ENCODE measurements at places on chromosomes 6 and 20.

DNA sequence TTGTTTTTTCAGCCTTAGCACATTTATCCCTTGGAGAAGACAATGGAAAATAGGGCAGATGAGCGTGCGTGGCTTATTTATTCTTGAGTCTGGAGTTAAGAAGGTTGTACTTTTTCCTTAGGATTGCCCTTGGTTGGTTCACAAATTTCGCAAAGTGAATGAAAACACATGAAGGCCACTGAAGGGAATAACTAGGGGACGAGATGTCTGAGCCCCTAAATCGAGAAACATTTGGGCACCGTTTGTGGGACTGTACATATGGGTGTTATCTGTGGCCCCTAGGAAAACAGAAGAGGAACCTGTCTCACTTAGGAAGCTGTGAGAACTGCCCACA lies 19.4 kb upstream of the TRIM27 start:
- DNase-seq = no peak

- DNase-seq = no peak
Observed at GRCh38 chr6:90436403-90436802, 139.8 kb upstream of the BACH2 start.

- no peak for DNase-seq
Observed at GRCh38 chr6:164010441-164011103, 596.1 kb downstream of the QKI start.

GRCh38 chr20:47557218-47557617 lies 55.5 kb downstream of the NCOA3 start:
- no peak for DNase-seq

DNA sequence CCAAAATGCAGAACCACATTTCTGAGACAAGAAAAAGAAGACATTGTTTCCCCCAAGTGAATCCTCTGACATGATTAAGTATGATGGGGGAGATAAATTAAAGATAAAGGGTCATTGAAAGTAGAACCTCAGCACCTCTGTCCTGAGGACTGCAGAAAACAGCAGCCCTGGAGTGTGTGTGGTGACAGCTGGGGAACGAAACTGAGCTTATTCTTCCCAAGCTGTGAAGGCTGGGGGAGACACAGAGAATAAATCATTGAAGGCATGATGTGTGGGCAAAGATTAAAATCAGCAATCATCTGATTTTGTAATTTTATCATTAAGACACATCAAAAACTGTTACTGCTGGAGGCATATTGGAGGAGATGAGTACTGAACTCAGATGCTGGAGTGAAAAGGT lies 67.5 kb upstream of the GPR6 start:
- no peak for DNase-seq

GRCh38 chr6:146892613-146893401 lies 294.0 kb downstream of the ADGB start:
- DNase-seq = no peak

- DNase-seq = no peak
Observed at GRCh38 chr20:42281801-42282200, 663.6 kb upstream of the CHD6 start.

DNA sequence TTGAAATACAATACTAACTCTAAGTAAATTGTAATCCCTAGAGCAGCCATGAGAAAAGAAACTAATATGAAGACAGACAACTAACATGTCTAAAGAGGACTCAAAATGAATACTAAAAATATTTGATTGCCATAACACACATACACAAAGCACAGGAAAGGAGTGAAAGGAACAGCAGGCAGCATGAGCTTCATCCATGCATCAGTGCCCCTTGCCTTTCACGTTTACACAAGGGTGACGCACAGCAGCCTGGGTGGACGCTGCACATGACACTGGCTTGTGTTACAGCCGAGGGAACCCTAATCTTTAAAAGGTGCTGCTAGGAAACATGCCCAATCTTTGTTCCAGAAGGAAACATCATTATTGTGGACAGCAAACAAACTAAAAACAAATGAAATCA lies 123.5 kb downstream of the MAN1A1 start:
- no peak for DNase-seq

DNA sequence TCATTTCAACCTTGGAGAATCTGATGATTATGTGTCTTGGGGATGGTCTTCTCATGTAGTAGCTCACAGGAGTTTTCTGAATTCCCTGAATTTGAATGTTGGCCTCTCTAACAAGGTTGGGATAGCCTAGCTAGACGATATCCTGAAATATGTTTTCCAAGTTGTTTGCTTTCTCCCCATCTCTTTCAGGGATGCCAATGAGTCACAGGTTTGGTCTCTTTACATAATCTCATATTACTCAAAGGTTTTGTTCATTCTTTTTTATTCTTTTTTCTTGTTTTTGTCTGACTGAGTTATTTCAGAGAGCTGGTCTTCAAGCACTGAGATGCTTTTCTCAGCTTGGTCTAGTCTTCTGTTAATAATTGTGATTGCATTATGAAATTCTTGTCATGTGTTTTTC lies 42.7 kb upstream of the COL9A1 start:
- DNase-seq = no peak

DNA sequence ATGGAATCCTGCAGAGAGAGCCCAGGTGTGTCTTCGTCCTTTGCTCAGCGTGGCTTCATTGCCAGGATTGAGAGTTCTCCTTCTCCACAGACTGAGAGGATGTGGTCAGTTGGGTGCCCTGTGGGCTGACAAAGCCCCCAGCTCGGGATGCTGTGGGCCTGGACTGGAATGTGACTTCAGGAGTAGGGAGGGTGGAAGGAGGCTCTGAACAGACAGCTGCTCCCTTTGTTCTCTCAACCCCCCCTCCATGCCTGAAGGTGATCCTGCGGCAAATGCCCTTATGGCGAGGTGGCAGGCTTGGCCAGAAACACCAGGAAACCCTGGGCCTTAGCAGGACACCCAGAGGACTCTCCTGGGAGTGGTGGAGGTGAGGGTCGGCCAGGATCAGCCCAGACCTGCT lies 1.8 kb upstream of the CST5 start:
- DNase-seq = no peak

DNA sequence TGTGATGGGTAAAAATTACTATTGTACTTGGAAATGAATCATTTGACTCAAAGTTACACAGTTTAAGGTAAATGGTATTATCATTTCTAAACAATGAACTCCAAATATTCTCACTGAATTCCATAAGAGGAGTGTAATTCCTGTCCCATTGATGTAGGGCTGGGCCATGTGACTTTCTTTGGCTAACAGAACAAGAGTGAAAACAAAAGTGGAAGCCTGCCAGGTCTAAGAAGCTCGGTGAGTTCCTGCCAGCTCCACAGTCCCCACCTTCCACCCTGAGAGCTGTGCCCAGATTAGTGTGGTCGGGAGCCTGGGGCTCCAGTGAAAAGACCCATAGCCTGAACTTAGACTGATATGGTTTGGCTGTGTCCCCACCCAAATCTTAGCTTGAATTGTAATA lies 24.6 kb downstream of the TBXT start:
- no peak for DNase-seq

DNA sequence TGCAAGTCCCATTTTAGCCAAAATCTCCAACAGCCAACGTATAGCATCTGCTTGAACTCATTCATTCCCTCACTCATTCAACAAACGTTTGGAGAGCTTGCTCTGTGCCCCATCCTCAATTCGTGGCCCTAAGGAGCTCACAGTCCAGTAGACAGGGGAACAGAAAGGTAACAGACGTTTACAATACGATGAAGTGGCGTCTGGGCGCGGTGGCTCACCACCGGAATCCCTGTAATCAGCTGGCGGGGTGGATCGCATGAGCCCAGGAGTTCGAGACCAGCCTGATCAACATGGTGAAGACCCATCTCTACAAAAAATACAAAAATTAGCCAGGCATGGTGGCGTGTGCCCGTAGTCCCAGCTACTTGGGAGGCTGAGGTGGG lies 790 bp upstream of the E2F1 start:
- no peak for DNase-seq

- DNase-seq = no peak
Observed at GRCh38 chr20:49819702-49820101, 7.1 kb downstream of the SLC9A8 start.

DNA sequence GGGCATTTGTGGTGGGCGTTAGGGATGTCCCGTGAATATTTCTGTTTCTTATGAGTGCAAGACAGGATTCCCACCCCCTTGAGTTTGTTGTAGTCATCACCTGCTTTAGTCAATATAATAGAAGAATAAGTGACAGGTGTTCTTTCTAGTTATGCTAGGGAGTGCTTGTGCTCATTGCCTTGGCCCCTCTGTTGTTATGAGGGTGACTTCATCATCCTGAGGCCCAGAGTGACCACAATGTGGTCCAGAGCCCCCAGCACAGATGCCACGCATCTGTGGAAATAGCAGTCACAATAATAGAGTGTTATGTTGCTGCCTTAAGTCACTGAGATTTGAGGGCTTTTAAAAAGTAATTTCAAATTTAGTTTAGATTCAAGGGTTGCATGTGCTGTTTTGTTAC lies 42.4 kb downstream of the GGTLC1 start:
- no peak for DNase-seq

DNA sequence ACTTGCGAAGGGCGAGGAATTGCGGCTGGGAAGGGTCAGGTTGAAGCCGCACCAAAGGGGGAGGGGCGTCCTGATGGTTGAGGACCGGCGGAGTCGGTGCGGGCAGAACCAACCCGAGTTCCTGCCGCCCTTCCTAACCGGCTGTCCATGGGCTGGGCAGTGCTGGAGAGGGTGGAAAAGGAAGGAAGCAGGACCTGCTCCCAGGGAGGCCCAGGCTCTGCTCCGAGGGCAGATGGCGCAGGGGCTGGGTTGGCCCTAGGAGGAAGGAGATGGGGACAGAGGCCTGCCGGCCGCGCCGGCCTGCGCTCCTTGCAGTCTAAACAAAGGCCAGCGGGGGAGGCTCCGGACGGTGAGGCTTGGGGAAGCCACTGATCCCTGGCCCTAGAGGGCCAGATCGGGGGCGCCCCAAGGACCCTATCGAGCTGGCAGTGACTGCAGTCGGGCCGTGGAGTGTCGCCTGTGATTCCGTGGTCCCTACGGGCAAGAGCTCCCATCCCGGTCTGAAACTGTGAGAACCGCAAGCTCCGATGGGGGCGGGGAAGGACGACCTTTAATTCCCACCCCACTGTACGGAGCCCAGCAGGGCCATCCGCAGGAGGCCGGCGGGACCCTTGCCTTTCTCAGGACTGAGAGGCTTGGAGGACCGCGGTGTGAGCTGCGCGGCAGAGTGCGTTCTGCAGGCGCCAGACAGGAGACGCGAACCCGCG lies 39.4 kb downstream of the YTHDF1 start:
- DNase-seq = no peak

DNA sequence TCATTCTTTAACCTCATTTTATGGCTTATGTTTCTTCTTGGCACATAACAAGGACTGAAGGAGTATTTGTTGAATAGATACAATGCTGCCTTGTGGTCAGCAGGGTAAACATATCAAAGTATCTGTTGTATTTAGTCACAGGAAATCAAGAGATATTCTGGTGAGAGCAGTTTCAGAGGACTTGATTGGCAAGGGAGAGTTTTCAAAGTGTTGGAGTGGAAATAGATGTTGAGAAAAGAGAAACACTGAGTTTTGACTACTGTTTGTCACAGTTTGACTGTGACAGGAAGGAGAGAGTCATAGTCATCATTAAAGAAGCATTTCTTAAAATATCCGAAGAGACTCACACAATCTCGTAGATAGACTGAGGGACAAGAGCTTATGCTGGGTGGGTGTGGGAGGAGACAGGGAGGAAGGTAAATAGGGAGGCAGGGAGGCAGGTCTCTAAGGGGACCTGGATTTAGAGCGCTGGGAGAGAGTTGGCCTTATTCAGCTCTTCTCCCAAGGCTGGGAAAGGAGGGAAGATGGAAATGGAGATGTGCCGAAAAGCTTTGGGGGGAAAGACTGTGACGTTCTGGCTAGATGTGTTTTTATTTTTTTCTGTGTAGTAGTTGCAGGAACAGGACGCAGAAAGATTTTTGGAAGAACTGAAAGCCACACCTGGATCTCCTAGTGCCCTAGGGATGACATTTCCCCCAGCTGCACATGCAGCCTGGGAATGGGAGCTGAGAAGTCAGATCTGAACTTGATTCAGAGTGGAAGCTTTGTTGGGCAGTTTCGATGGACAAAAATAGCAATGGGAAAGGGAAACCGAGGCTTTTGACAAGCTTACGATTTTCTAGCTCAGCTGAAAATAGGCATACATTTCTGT lies 65.0 kb upstream of the IFNGR1 start:
- DNase-seq = no peak

- DNase-seq = no peak
Observed at GRCh38 chr6:87146363-87146762, 9.0 kb upstream of the ZNF292 start.

- no peak for DNase-seq
Observed at GRCh38 chr6:3744211-3744900, 7.2 kb downstream of the PXDC1 start.

- no peak for DNase-seq
Observed at GRCh38 chr6:21189759-21190158, 403.8 kb upstream of the SOX4 start.

DNA sequence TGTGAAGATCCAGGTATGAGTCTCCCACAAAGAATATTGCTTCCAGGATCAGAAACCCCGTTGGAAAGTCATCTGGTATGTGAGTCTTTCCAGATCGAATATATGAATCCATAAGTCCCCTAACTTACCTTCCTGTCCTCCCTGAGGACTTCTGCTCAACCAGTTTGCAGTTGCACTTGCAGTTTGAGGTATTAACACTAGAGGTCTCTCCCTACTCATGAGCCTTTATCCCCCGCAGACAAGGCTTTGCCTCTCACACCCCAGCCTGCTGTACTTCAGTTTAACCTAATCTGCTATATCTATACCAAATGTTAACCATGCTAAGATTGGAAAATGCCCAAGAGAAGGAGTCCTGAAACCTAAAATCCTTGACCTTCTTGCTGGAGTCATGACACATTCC lies 135.3 kb upstream of the DEFB112 start:
- DNase-seq = peak; percentile 47

- no peak for DNase-seq
Observed at GRCh38 chr6:11013721-11014070, 30.4 kb downstream of the ELOVL2 start.

DNA sequence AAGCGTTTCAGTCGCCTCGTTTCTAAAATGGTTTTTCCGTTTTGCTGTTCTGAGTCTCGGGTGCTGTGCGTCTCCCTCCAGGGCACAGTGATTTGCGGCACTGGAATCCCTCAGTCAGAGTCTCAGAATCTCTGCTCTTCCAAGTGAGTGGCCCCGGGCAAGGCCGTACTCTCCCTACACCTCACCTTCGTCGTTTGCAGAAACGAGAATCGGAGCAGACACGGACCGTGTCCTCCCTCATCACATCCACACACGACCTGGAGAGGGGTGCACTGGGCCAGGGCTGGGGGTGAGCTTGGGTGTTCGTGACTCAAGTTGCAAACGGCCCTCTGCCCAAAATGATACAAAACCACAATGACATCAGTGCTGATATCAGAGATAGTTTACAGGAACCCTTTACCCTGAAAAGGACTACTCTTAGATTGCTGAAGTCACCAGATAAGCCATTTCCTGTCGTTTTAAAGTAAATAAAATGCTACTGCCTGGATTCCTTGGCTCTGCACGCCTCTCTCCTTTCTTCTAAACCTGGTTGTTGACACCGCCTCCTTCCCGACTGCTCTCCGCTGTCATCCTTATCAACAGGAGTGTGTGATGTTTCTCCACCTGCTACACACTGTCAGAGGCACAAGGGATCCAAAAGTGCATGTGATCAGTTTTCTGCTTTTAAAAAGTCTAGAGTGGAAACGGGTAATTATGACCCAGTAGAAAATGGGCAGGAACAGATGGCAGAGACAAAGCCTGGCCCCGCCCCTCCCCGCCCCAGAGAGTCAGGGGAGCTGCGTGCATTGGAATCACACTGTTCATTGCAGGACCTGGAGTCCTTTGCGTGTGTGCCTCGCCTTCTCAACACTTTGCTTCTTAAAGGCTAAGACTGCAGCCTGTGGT lies 38.4 kb downstream of the KIF25 start:
- DNase-seq = no peak

Measured in iPS DF 6.9 (cell line).